ENCODE measurements at places on chromosomes 4 and X.

DNA sequence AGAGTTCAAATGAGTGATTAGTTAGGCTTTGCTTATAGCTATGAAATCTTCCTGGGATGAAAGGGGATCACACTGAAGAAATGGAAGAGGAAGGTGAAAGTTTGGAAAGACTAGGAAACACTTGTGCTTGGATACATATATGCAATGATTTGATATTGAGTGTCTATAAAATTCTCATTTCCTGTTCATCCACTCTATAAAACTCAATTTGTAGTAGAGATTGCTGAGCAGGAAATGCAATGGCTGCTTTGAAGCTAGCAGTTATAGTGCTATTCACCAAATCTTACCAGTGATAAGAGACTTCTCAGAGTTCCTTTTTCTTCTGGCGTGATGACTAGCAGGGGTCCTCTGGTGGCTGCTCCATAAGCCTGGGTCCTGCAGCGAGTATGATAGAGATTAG lies 128.1 kb upstream of the HPF1 start:
- no peak for DNase-seq

DNA sequence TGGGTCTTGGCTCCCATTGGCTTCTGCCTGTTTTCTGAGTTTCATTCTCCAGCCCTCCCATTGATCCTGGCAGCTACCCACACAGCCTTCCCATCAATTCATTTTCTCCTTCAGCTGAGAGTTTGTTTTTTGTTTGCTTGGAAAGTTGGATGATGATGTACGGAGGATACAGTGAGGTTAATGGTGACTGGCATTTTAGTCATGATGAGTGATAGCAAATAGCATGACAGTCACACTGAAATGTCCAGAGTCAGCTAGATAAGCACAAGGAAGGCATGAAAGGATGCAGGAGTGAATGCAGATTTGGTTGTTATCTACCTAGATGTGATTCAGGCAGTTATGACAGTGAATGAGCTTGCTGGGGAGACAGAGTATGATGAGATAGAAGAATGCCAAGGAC lies 30.6 kb upstream of the LCORL start:
- DNase-seq = no peak

DNA sequence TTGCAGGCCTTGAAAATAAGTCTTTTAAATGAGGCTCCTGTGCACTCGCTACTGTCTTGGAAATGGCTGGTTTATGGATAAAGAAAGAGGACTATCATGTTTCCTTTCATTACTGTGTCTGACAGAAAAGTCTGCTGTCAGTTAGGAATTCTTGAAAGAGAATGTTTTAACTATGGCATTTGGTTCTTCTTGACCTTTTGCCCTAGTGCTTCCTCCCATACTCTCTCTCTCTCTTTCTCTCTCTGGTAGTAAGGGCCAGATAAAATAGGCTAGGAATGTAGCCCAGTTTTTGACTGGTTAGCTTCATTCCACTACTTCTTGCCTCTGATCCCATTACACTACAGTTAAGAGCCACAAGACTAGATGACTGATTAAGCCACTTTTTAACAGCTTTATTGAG lies 29.8 kb downstream of the YY2 start:
- no peak for DNase-seq

DNA sequence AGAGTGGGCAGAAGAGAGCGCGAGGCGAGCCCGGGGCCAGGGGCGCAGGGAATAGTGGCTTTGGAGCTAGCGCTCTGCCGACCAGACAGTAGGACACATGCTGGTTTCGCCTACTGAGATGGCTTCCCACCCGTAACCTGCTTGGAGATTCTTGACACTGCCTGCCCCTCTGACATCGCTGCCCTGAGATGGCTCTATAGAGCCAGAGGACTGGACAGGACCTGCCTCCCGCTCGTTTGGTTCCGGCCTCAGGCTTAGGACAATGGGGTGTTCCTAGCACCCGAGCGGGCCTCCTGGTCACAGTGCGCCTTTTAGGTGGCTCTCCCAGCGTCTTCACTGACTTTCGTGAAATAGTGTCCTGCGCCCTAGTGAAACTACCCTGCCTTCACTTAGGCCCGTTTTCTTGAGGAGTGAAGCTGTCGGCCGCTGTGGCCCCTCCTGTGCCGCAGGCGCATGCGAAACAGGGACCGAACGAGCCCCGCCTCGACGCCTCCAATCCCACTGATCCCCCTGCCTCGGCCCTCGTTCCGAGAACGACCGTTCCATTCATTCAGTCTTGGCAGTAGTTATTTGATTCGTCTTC lies 608 bp downstream of the TAF1 start:
- DNase-seq = peak; percentile 19

DNA sequence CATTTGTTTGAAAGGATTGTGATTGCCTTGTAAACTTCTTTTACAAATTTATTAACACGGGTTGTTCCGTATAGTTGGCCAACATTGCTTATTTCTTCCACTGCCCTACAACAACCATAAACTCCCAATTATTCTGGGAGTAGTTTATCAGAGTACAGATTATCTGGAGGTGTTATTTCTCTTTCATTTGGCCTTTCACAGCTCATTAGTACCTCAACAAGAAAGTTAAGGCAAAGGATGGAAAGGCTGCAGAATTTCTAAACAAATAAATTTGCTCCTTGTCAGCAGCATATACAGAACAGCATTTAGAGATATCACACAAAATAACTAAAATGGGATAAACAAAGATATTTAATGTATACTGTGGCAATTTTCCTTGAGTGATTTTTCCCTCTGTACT lies 548.8 kb downstream of the DMD start:
- no peak for DNase-seq

- DNase-seq = no peak
These were observed 307.5 kb upstream of the SLIT2 start for GRCh38 chr4:19944251-19944650.

- no peak for DNase-seq
These were observed 49.2 kb downstream of the IDS start for GRCh38 chrX:149455934-149456333.

DNA sequence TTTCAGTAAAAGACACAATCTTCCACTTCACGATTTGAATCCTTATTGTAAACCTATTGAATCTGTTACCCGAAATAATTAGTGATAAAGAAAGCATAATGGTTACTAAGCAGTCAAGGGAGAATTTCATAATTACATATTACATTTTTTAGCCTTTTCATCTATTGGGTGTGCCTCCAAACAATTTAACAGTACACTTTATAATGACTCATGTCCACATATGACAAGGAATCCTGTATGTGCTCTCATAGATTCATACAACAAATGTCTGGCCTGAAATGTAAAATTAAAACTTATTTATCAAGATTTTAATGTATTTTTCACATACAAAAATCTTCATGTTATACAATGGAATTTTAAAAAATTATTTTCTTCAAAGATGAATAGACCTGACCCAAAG lies 39.4 kb downstream of the PPP3CA start:
- no peak for DNase-seq

DNA sequence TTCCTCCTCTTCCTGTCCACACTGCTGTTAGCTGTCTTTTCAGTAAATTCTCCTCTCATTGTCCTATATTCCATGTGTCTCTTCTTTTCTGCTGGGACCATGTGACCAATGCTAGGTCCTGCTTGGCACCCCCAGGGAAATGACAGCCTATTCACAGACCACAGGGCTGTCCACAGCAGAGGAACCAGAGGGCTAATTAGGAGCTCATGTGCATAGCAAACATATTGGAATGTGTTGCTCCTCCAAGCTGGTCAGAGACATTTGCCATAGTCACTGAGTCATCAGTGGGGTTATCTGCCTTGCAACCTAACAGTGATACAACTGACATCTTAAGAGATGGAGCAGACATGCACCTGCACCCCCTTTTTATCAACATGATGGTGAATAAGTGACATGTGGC lies 67.9 kb upstream of the PUDP start:
- no peak for DNase-seq

GRCh38 chrX:27555514-27555913 lies 34.6 kb upstream of the DCAF8L2 start:
- no peak for DNase-seq

- DNase-seq = no peak
These were observed 1318.5 kb downstream of the STIM2 start for GRCh38 chr4:28179126-28179525.

DNA sequence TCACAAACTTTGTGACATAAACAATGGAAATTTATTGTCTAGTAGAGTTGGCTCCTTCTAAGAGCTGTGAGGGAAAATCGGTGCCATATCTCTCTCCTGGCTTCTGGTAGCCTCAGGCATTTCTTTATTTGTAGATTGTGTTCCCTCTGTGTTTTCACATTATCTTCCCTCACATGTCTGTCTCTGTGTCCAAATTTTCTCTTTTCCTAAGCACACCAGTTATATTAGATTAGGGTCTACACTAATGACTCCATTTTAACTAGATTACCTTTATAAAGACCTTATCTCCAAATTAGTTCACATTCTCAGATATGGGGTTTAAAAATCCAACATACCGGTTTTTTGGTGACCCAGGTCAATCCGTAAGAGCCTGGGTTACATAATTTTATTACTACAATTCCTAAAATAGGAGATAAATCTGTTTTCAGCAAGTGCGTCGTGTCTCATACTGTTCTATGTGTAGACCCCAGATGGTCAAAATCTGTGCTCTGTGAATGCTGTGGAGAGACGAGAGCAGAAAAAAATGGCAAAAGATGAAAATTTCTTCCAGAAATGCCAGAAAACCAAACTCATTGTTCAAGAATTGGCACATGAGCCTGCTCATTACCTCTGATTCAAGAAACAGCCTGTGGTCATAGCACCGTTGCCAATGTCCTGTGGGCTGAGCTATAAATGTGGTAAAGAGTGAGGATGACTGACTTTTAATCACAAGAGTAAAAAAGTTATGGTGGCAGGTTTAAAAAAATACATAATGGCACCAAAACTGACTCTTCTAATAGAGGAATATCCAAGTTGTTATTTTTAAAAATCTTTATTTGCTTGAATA lies 574.7 kb downstream of the PCDH7 start:
- DNase-seq = no peak

DNA sequence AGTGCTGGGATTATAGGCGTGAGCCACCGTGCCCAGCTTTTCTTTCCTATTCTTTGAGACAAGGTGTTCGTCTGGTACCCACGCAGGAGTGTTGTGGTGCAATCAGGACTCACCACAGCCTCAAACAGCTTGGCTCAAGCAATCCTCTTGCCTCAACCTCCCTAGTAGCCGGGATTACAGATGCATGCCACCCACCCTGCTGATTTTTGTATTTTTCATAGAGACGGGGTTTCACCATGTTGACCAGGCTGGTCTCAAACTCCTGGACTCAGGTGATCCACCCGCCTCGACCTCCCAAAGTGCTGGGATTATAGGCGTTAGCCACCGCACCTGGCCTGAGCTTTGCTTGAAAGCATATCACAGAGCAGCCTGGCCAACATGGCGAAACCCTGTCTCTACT lies 1.5 kb upstream of the CRLF2 start:
- no peak for DNase-seq

- DNase-seq = no peak
These were observed 25.5 kb downstream of the CHST7 start for GRCh38 chrX:46599051-46599560.

- DNase-seq = no peak
These were observed 14.8 kb downstream of the LAMTOR3 start for GRCh38 chr4:99879458-99879857.

GRCh38 chr4:169275180-169275579 lies 4.4 kb upstream of the SH3RF1 start:
- no peak for DNase-seq

GRCh38 chrX:113726898-113727297 lies 857.0 kb upstream of the HTR2C start:
- DNase-seq = no peak

GRCh38 chrX:100395781-100396180 lies 14.3 kb downstream of the PCDH19 start:
- DNase-seq = no peak

GRCh38 chrX:13797512-13797911 lies 19.4 kb downstream of the GPM6B start:
- DNase-seq = no peak

- DNase-seq = no peak
These were observed 23.8 kb downstream of the NUDT6 start for GRCh38 chr4:122898370-122899150.

GRCh38 chr4:174522183-174523024 lies at the start of gene HPGD:
TSS of gene HPGD (minus strand) at chr4:174522488. CDS start at chr4:174522451, 37 bp downstream.
- peak; percentile 73 for DNase-seq
